ENCODE measurements at places on chromosomes 1 and 21.
A peak's percentile ranks its signal among the peaks of the same experiment; 100 is the strongest.

DNA sequence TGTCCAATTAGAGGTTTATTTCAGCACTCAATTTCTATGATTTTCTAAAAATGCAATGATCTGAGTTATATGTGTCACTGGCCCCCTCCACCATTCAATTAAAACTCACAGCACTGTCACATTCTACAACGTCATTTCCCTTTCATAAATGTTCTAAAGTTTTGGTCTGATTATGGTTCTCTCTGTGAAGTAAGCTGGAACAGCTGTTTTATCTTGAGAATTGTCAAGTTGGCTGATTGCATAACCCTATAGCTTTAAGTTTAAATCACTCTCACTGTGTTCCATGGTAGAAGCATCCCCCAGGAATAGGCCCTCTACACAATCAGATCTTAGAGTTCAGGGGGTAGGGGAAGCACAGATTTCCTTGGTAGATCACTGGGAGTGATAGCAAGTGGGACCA lies 41.4 kb upstream of the DNASE2B start:
- H3K4me1 ChIP-seq = peaks cover 18% of the 10 kb centered on the region
- H3K36me3 ChIP-seq = no peaks in the 10 kb centered on the region
- no peak overlapping the region for H3K27ac ChIP-seq
- no peak for DNase-seq

GRCh38 chr1:15027515-15027986 lies 126.0 kb upstream of the TMEM51 start:
- peaks cover 49% of the 10 kb centered on the region for H3K4me1 ChIP-seq
- peak overlapping the region; percentile 80 for H3K27ac ChIP-seq
- DNase-seq = peak; percentile 78
- peaks cover 4% of the 10 kb centered on the region for H3K36me3 ChIP-seq
- no peaks in the 10 kb centered on the region for H3K27me3 ChIP-seq
- H3K4me3 ChIP-seq = no peak overlapping the region

DNA sequence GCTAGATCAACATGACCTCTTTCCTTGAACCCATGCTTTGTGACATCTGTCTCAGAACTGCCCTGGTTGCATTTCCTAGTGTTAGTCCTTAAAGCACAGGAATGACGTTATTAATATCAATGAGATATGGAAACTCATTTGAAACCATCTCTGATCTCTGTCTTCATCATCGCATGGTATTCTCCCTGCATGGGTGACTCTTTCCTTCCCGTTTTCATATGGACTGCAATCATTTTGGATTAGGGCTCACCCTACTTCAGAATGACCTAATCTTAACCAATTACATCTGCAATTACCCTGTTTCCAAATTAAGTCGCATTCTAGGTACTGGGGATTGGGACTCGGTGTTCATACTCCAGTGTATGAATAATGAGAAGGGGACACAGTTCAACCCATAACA lies 41.7 kb upstream of the DISC1 start:
- H3K27ac ChIP-seq = no peak overlapping the region
- no peaks in the 10 kb centered on the region for H3K4me1 ChIP-seq
- DNase-seq = no peak
- no peak overlapping the region for H3K4me3 ChIP-seq

GRCh38 chr1:241716915-241717656 lies 65.0 kb downstream of the WDR64 start:
- H3K36me3 ChIP-seq = no peaks in the 10 kb centered on the region
- no peak for DNase-seq
- peaks cover 30% of the 10 kb centered on the region for H3K27me3 ChIP-seq

GRCh38 chr1:35047188-35047858 lies 15.6 kb upstream of the ZMYM6 start:
- no peak overlapping the region for H3K27ac ChIP-seq
- peaks cover 16% of the 10 kb centered on the region for H3K27me3 ChIP-seq
- no peak overlapping the region for H3K4me3 ChIP-seq
- no peak for DNase-seq
- H3K36me3 ChIP-seq = no peaks in the 10 kb centered on the region

- no peaks in the 10 kb centered on the region for H3K36me3 ChIP-seq
- no peak overlapping the region for H3K4me3 ChIP-seq
- H3K4me1 ChIP-seq = no peaks in the 10 kb centered on the region
- DNase-seq = no peak
- H3K27ac ChIP-seq = no peak overlapping the region
- no peaks in the 10 kb centered on the region for H3K27me3 ChIP-seq
These were observed 9.0 kb downstream of the CLDN19 start for GRCh38 chr1:42730988-42731387.

- no peaks in the 10 kb centered on the region for H3K4me1 ChIP-seq
- no peak overlapping the region for H3K4me3 ChIP-seq
- DNase-seq = no peak
- no peaks in the 10 kb centered on the region for H3K36me3 ChIP-seq
- no peak overlapping the region for H3K27ac ChIP-seq
These were observed 24.7 kb downstream of the ACKR1 start for GRCh38 chr1:159229260-159229885.

DNA sequence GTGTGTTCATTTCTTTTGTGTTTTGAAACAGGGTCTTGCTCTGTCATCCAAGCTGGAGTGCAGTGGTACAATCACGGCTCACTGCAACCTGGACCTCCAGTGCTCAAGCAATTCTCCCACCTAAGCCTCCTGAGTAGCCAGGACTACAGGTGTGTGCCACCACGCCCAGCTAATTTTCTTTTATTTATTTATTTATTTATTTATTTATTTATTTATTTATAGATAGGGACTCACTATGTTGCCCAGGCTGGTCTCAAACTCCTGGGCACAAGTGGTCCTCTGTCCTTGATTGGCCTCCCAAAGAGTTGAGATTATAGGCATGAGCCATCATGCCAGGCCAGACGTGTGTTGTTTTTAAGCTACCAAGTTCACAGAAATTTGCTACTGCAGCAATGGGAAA lies 43.8 kb upstream of the TLR5 start:
- no peaks in the 10 kb centered on the region for H3K4me1 ChIP-seq
- H3K27me3 ChIP-seq = peaks cover 29% of the 10 kb centered on the region
- no peaks in the 10 kb centered on the region for H3K36me3 ChIP-seq

GRCh38 chr1:23506376-23507107 lies 22.6 kb upstream of the ASAP3 start:
- no peaks in the 10 kb centered on the region for H3K36me3 ChIP-seq
- H3K27ac ChIP-seq = peak overlapping the region; percentile 5
- H3K4me3 ChIP-seq = no peak overlapping the region
- DNase-seq = no peak

- H3K27me3 ChIP-seq = no peaks in the 10 kb centered on the region
- no peak for DNase-seq
- no peak overlapping the region for H3K4me3 ChIP-seq
- peaks cover 26% of the 10 kb centered on the region for H3K4me1 ChIP-seq
These were observed 20.6 kb downstream of the KPNA6 start for GRCh38 chr1:32128479-32128878.

GRCh38 chr1:11170102-11170501 lies 19.1 kb upstream of the ANGPTL7 start:
- H3K4me3 ChIP-seq = no peak overlapping the region
- H3K27me3 ChIP-seq = no peaks in the 10 kb centered on the region
- H3K36me3 ChIP-seq = peaks cover 9% of the 10 kb centered on the region
- no peak overlapping the region for H3K27ac ChIP-seq
- peaks cover 8% of the 10 kb centered on the region for H3K4me1 ChIP-seq

DNA sequence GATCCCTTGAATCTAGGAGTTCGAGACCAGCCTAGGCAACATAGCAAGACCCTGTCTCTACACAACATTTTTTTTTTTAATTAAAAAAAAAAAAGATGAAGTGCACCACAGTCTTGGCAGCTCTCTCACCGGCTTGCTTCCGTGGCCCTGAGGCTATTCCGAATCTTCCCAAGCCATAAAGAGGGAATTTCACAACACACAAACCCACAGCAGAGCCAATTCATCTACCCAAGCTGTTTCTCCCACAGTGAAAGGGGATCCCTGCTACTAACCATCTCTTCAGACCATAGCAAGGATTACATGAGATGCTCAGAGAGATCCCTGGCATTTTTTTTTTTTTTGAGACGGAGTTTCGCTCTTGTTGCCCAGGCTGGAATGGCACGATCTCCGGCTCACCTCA lies 8.3 kb upstream of the CHD5 start:
- H3K27ac ChIP-seq = no peak overlapping the region
- peaks cover 8% of the 10 kb centered on the region for H3K4me1 ChIP-seq
- H3K4me3 ChIP-seq = no peak overlapping the region
- H3K36me3 ChIP-seq = peaks cover 33% of the 10 kb centered on the region

GRCh38 chr1:201475915-201476669 lies 7.1 kb upstream of the PHLDA3 start:
- H3K27ac ChIP-seq = peak overlapping the region; percentile 72
- H3K27me3 ChIP-seq = peaks cover 21% of the 10 kb centered on the region
- DNase-seq = no peak
- H3K36me3 ChIP-seq = no peaks in the 10 kb centered on the region
- no peak overlapping the region for H3K4me3 ChIP-seq

DNA sequence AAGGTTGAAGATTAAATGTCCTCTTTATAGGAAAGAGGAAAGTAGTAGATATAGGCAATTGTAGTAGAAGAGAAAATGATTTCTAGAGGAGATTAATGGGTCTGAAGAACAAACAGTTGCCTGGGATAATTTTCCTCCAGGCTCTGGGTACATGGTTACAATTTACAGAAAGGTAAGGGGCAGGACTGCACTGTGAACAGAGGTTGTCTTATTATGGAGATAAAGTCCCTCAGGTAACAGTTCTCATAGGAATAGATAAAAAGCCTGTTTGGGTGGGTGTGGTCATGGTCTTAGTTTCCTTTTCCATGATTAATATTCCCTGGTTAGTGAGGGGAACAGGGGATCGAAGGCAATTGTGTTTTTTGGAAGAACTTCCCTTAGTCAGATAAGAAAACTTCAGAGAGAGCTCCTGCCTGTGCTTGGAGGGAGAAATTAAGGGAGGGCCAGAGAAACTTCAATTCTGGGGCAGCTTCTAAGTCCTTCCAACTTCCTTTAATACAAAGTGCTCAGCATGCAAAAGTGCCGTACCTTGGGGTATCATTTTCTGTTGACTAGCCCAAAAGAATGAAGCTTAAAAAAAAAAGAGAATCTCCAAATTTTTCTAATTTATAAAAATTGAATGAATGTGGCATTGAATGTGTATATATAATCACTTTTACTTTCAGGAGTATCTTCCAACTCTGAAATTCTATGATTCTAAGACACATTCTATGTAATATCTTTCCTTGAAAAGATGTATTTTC lies 295.4 kb upstream of the USP25 start:
- no peaks in the 10 kb centered on the region for H3K27me3 ChIP-seq
- H3K27ac ChIP-seq = no peak overlapping the region
- no peaks in the 10 kb centered on the region for H3K36me3 ChIP-seq
- DNase-seq = no peak
- peaks cover 5% of the 10 kb centered on the region for H3K4me1 ChIP-seq

DNA sequence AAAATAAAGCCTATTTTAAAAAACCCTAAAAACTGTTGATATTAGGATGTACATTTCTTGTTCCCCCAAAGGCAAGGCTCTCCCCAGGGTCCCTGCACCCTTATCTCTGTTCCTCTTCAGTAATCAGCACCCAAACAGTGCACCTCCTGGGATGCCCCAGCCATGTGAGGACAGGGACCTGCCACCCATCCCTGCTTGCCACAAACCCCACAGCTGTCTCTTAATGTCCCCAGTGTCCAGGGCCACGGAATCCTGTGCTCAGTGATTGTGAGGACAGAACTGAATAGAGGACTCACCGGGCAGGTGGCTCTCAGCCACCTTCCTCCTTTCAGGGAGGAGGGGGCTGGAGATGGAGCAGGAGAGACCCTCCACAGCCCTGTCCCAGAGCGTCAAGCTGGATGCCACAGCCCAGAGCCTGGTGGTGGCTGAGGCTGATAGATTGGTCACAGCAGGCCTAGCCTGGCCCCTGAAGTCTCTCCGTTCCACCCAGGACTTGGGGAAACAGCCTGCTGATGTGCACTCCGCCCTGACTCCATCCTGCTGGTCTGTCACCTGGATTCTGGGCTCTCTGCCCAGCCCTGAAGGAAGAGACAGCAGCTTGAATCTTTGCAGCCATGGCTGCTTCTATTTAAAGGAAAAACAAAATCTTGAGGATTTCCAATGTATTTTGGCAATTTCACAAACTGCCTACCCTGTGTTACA lies 23.1 kb downstream of the RNF187 start:
- H3K36me3 ChIP-seq = no peaks in the 10 kb centered on the region
- no peak overlapping the region for H3K4me3 ChIP-seq
- H3K4me1 ChIP-seq = no peaks in the 10 kb centered on the region
- no peak overlapping the region for H3K27ac ChIP-seq

- H3K36me3 ChIP-seq = no peaks in the 10 kb centered on the region
- H3K4me3 ChIP-seq = no peak overlapping the region
- no peak overlapping the region for H3K27ac ChIP-seq
- H3K27me3 ChIP-seq = no peaks in the 10 kb centered on the region
- no peak for DNase-seq
- H3K4me1 ChIP-seq = peaks cover 29% of the 10 kb centered on the region
These were observed 296.1 kb downstream of the PTPRC start for GRCh38 chr1:198934901-198935305.

- no peak for DNase-seq
- no peak overlapping the region for H3K4me3 ChIP-seq
- peaks cover 32% of the 10 kb centered on the region for H3K4me1 ChIP-seq
- H3K27me3 ChIP-seq = peaks cover 5% of the 10 kb centered on the region
- no peak overlapping the region for H3K27ac ChIP-seq
These were observed 141.2 kb upstream of the CD34 start for GRCh38 chr1:208052135-208052534.

DNA sequence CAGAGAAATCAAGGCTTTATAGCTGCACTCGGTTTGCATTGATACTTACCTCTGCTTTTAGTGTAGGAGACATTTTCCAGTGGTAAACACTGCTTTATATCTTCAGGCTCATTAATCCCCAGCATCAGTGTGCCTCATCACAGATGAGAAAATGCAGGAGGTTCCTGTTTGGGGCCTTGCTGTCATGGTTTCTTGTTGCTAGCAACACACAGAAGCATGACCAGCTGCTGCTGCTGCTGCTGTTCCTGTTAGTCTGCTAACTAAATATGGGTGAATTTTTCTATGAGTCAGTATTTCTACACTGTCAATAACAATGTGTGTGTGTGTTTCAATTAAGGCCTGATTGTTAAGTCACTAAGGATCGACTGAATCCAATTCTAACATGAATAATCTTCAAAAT lies 85.8 kb upstream of the RGS1 start:
- H3K4me3 ChIP-seq = peak overlapping the region; percentile 13
- peaks cover 44% of the 10 kb centered on the region for H3K4me1 ChIP-seq
- H3K36me3 ChIP-seq = peaks cover 4% of the 10 kb centered on the region
- H3K27me3 ChIP-seq = no peaks in the 10 kb centered on the region
- H3K27ac ChIP-seq = peak overlapping the region; percentile 79
- no peak for DNase-seq

DNA sequence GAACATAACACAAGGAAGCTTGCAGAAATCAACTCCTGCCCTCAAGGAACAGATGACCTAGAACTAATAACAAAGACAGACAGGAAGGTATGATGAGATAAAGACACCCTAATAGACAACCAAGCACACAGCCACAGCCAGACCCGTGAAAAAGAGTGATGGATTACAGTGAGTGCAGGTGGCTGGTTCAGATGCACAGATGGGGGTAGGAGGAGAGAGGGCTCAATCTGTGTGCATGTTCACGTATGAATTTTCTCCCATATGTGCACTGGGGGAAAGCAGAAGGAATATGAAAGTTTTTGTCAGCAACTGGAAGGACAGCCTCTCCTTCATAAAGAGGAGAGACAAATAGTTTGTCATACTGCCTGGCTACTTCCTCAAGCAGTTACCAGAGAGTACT lies 367.1 kb downstream of the PBX1 start:
- H3K27ac ChIP-seq = peak overlapping the region; percentile 39
- peak overlapping the region; percentile 37 for H3K4me3 ChIP-seq
- peaks cover 11% of the 10 kb centered on the region for H3K4me1 ChIP-seq

GRCh38 chr1:199836430-199836829 lies 191.1 kb upstream of the NR5A2 start:
- H3K27ac ChIP-seq = no peak overlapping the region
- H3K36me3 ChIP-seq = no peaks in the 10 kb centered on the region
- no peaks in the 10 kb centered on the region for H3K27me3 ChIP-seq
- no peaks in the 10 kb centered on the region for H3K4me1 ChIP-seq
- DNase-seq = no peak
